ENCODE measurements at places on chromosomes 7 and 10. TPM values are rescaled to one million over a fixed set of nuclear protein-coding genes. Genes with fewer than 3 reads are reported as not detected.

DNA sequence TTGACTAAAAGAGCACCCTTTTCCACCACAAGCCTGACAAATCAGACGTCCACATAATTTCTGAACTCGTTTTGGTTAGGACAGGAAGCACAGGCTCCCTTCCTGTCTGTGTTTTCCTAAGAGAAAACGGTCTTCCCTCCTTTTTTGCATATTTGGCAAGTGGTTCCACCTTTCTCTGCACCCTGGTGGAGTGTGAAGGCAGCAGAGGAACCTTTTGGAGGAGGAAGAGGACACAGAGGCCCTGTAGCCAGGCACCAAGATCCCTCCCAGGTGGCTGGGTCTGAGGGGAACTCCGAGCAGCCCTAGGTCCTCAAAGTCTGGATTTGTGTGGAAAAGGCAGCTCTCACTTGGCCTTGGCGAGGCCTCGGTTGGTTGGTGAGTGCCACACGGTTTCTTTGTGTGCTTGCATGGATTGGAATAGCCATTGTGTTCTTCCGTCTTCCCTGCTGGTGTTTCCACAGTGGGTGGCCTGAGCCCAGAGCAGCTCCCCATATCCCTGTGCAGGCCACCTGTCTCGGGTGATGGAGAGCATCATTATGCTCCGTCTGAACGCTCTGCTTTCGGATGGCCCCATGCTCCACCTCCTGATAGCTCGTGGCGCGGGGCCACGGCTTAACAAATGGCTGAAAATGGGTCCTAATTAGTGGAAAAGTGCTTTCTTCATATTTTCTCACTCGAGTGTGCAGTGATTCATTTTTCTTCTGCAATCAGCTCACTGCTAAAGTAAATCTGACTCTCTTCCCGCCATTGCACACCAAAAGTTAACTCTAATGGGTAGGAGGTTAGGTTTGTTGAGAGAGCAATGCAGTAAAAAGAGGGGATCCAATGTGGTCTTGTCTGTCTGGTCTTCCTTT lies 4.2 kb downstream of the IKZF1 start:
- H3K27me3 ChIP-seq: peaks cover 52% of the 10 kb centered on the region
- DNase-seq: peak; percentile 31
- H3K4me3 ChIP-seq: no peak overlapping the region
- peaks cover 21% of the 10 kb centered on the region for H3K4me1 ChIP-seq

RARRES2 gene
- 0.19 TPM for total RNA-seq

- H3K36me3 ChIP-seq: no peaks in the 10 kb centered on the region
- H3K4me3 ChIP-seq: no peak overlapping the region
- no peak for DNase-seq
- no peaks in the 10 kb centered on the region for H3K27me3 ChIP-seq
- no peaks in the 10 kb centered on the region for H3K4me1 ChIP-seq
- no peak overlapping the region for H3K27ac ChIP-seq
Measured at GRCh38 chr7:12373580-12374263, 29.9 kb downstream of the VWDE start.

DNA sequence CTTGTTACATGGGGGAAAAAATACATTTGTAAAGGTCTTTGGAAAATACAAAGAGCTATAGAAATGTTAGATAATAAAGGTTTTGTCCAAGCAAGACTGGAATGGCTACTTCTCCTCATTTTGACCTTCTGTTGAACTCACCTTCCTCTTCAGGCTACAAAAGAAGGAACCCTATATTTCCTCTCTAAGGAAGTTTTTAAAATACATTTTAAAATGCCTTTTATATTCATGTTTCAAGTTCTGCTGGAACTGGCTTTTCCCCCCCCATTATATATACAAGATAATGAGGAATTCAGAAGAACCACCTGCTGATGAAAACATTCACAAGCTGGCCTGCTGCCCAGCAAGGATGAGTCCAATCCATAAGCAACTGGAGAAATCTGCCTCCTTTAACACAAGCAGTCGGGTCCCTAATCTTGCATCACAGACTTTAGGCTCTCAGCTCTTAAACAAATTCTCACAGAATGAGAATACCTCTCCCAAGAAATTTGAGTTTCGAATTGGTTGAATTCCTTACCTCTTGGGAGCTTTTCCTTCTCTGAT lies 44.6 kb downstream of the MTERF1 start:
- peaks cover 12% of the 10 kb centered on the region for H3K4me1 ChIP-seq
- no peak overlapping the region for H3K4me3 ChIP-seq
- H3K36me3 ChIP-seq: no peaks in the 10 kb centered on the region
- H3K27me3 ChIP-seq: no peaks in the 10 kb centered on the region
- H3K27ac ChIP-seq: no peak overlapping the region
- no peak for DNase-seq

VAX1 gene
- total RNA-seq: not detected

CPA4 gene
- not detected for total RNA-seq

- no peaks in the 10 kb centered on the region for H3K36me3 ChIP-seq
- H3K4me3 ChIP-seq: no peak overlapping the region
- H3K4me1 ChIP-seq: peaks cover 3% of the 10 kb centered on the region
- no peak for DNase-seq
Measured at GRCh38 chr10:53135213-53135896, 362.8 kb upstream of the MBL2 start.

DNA sequence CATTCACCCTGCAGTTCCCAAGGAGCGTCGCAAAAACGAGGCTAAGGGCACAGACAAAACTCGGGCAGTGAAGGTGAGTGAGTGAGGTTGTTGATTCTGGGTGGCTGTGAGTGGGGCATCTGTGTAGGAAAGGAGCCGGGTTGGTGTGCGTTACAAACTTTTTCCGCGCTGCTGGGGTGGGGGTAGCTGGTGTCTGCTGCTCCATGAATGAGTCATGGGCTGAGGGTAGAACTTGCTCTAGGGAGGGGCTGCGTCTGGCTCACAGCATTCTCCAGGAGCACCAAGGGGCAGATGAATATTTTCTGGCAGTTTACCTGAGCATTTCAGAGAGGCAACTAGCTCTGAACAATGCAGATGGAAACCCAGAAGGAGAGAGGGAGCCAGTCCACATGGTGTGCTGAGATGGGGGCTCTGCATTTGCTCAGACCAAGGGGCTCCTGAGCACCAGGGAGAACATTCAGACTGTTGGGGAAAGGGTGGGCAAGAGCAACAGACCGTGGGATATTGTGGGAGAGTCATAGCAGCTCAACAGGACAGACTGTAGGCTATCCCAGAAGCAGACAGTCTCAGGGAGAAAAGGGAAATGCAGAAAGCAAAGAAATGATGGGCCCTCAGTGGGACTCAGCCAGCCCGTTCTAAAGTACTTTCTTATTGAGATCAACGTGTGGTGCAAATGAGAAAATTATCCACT lies 18.8 kb downstream of the NOBOX start:
- no peak for DNase-seq
- H3K27me3 ChIP-seq: no peaks in the 10 kb centered on the region
- H3K4me3 ChIP-seq: no peak overlapping the region
- no peaks in the 10 kb centered on the region for H3K4me1 ChIP-seq
- no peaks in the 10 kb centered on the region for H3K36me3 ChIP-seq

DNA sequence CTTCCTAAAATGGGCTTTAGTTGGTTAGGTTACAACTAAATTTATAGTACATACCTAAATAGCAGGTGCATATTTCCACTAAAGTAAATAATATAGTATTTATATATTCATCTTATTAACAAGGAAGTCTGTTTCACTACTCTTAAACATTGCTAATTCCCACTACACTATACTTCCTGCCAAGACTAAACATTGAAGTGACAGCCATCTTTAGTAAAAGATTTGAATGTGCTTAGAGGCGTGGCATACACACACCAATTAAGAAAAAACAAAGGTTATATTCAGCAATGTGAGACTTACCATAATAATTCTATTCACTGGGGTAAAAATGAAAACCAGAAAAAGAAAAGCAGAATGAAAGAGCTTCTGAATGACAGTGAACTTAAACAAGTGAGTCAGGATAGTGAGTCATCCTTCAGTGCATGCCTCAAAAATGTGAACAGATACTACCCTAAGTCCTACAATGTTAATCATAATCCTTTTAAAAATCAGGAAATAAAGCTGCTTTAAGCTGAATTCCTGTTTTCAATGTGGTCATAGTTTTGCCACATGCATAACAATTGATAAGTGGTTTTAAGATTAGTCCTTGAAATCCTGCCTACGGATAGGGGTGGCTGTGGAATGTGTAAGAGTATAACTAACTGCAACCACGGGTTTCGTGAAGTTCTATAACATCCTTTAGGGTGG lies 59.4 kb downstream of the USP6NL start:
- no peak for DNase-seq
- no peak overlapping the region for H3K27ac ChIP-seq
- no peak overlapping the region for H3K4me3 ChIP-seq
- no peaks in the 10 kb centered on the region for H3K4me1 ChIP-seq

DNA sequence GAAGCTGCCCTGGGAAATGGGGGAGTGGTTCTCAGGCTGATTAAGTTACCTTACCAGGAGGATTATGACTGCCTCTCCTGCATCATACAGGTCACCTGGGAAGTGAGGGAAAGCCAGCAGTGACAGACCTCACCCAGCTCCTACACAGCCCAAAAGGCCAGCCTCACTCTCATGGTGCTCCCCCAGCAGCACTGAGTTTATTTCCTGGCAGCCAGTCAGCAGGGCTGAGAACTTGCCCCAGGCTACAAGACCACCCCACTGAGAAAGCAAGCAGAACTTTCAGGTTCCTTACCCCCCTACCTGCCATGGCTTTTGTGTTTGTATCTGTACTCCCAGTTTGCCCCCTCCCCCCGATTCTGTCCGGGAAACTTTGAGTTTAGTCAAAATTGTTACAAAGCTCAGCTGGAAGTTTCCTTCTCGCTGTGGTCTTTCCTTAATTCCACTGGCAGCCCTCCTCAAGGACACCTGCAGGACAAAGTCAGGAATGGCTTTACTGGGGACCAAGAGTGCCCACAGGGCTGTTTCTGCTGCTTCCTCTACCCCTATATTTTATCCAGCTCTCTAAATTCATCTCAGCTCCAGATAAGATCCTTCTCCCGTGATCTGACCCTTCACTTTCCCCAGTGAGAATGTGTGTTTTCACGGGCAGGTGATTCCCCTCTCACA lies 649.8 kb upstream of the MBL2 start:
- peak overlapping the region; percentile 37 for H3K27ac ChIP-seq
- H3K4me1 ChIP-seq: no peaks in the 10 kb centered on the region
- DNase-seq: no peak
- H3K27me3 ChIP-seq: no peaks in the 10 kb centered on the region

GRCh38 chr7:151712810-151713125 lies 164.1 kb downstream of the PRKAG2 start:
- no peaks in the 10 kb centered on the region for H3K4me1 ChIP-seq
- no peak overlapping the region for H3K4me3 ChIP-seq
- no peaks in the 10 kb centered on the region for H3K36me3 ChIP-seq
- no peak for DNase-seq
- no peaks in the 10 kb centered on the region for H3K27me3 ChIP-seq

DNA sequence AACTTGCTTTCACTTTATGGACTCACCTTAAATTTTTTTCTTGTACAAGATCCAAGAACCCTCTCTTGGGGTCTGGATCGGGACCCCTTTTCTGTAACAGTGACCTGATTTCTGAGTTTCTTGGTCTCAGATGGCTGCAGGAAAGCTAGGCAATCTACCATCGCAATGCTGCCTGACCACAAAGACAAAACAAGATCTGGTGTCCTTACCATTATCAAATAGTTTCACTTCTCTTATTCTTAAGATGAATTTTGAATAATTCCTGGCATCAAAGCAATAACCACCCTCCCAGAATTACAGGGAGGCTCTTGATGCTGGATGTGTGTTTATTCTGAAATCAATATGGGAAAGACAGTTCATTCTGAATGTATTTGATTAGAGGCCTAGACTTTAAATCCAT lies 77.4 kb upstream of the FRMD4A start:
- H3K27me3 ChIP-seq: no peaks in the 10 kb centered on the region
- H3K4me1 ChIP-seq: no peaks in the 10 kb centered on the region
- H3K27ac ChIP-seq: no peak overlapping the region
- no peak overlapping the region for H3K4me3 ChIP-seq
- no peaks in the 10 kb centered on the region for H3K36me3 ChIP-seq
- DNase-seq: no peak

GRCh38 chr10:71975087-71975870 lies 11.1 kb downstream of the CHST3 start:
- H3K4me1 ChIP-seq: peaks cover 28% of the 10 kb centered on the region
- no peaks in the 10 kb centered on the region for H3K27me3 ChIP-seq
- DNase-seq: no peak
- no peak overlapping the region for H3K4me3 ChIP-seq

- no peaks in the 10 kb centered on the region for H3K4me1 ChIP-seq
- no peak for DNase-seq
- H3K27ac ChIP-seq: no peak overlapping the region
- H3K4me3 ChIP-seq: no peak overlapping the region
- H3K27me3 ChIP-seq: no peaks in the 10 kb centered on the region
Measured at GRCh38 chr7:130114776-130115175, 44.4 kb downstream of the KLHDC10 start.

DNA sequence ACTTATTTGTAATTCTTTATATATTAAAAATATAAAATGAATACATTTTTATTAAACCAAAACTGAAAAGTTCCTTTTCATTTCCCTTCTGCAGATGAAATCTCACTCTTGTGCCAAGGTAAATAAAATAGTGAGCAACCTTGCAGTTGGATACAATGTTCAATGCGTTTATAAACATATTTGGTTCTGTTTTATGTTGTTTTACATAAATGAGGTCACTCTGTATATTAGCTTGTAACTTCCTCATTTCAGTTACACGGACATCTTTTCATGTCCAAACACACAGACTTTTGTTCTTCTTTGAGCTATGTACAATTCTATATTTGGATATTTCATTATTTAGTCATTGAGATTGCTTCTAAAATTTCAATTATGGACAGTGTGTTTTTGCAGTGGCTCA lies 107.7 kb downstream of the BBS9 start:
- H3K4me1 ChIP-seq: no peaks in the 10 kb centered on the region
- H3K27me3 ChIP-seq: no peaks in the 10 kb centered on the region
- H3K27ac ChIP-seq: no peak overlapping the region
- no peak overlapping the region for H3K4me3 ChIP-seq

GRID2IP gene
- not detected for total RNA-seq

GRCh38 chr10:2978111-2978510 lies 89.2 kb upstream of the PFKP start:
- DNase-seq: peak; percentile 74
- H3K36me3 ChIP-seq: no peaks in the 10 kb centered on the region
- peaks cover 11% of the 10 kb centered on the region for H3K4me1 ChIP-seq
- H3K4me3 ChIP-seq: no peak overlapping the region
- no peaks in the 10 kb centered on the region for H3K27me3 ChIP-seq
- no peak overlapping the region for H3K27ac ChIP-seq
